ELR (cell line): ENCODE measurements at places on chromosomes 2 and 18.

GRCh38 chr2:203894262-203894661 is 26.7 kb downstream of the CTLA4 start:
- no peak for DNase-seq

GRCh38 chr2:190947141-190947540 is 66.5 kb downstream of the GLS start:
- DNase-seq, result peak; percentile 28

DNA sequence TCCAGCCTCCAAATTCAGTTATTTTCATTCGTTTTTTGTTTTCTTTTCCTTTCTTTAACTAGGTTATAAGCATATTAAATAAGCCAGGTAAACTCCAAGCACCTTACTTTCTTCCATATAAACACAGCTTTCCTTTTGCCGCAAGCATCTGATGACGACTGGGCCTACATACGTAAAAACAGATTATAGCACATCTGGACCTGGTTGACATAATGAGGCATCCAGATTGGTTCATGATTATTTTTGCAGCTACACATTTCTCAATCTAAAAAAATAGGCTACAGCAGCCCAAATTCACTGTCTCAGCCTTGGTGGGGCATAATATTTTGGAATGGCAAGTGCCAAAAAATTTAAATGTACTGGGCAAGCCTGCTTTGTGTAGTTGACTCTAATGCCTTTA is 7.7 kb downstream of the CYP1B1 start:
- DNase-seq, result no peak

DNA sequence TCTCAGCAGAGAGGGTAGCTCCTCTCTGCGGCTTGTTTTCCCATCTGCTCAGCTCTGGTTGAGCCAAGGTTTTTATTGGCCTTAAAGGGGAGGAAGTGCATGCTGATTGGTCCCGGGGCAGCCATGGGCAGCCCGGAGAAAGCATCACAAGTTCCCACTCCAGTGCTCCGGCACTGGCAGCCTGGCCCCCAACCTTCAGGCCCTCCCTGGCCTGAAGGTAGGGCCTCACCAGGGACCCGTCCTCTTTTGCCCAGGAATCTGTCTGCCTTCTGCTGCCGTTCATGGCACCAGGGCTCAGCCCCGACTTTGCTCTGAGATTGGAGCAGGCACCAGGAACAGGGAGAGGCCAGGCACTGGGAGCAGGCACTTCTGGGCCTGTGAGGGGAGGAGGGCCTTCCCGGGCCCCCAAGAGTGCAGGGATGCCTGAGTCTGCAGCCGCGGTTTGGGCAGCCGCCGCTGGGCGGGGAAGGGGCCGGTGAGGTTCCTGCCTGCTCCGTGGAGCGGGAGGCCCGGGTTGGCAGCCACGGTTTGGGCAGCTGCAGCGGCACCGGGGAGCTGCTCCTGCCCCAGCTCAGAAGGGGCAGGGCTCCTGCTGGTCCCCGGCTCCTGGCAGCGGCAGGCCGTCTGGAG is 17.5 kb upstream of the ILKAP start:
- no peak for DNase-seq

DNA sequence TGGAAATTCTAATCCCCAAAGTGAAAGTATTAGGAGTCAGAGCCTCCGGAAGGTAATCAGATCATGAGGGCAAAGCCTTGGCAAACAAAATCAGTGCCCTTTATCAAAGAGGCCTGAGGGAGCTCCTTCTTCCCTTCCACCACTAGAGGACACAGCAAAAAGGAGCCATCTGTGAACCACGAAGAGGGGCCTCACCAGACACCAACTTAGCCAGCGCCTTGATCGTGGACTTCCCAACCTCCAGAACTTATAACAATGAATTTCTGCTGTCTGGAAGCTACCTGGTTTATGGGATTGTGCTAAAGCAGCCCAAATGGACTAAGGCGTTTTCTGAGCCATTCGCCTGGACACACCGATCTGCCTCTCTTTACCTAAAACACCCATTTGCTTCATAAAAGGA is 133.1 kb downstream of the EIPR1 start:
- no peak for DNase-seq

- DNase-seq, result no peak
Measured at GRCh38 chr2:139271149-139271548, 491.0 kb upstream of the NXPH2 start.

GRCh38 chr18:54777118-54777791 is 51.0 kb upstream of the RAB27B start:
- no peak for DNase-seq

- DNase-seq, result no peak
Measured at GRCh38 chr2:2107141-2107540, 223.9 kb downstream of the MYT1L start.

- no peak for DNase-seq
Measured at GRCh38 chr2:20485612-20486388, 38.9 kb downstream of the RHOB start.

DNA sequence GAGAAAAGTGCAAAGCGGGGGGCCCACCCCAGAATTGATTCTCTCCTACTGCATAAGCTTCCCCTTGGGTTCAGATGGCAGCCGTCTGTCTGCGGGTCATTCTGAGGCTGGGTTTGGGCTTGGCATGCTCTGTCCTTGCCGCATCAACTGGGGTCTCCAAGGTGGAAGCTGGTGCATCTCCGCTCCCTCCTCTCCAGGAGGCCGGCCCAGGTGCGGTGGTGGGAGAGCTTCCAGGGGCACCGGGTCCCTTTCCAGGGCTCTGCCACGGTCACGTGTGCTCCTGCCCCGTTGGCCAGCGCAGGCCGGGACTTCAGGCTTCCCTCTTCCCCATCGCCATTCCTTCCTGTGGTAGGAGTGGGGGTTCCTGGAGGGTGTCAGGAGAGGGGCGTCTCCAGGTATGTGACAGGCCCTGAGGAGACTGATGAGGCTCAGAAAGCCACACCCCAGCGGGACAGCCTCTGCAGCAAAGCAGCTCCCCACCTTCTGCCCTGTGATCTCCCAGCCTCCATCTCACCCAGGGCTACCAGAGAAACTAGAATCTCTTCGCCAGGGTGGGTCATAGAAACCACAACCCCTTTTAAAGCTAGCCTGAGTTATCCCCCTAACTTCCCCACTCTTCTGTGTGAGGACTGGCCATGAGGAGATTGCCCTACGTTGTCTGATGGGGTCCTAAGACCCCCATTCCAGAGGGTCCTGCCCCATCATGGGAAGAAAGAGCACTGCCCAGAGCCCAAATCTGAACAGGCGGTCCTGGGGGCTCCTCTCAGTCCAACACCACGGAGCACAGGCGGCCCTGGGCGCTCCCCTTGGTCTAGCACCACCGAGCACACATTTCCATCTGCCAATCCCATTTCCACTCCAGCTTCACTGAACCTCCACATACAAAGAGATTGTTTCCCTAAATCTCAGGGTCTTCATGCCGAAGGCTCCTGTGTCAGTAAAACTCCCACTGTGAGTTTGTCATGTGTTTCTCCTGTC is 76.6 kb downstream of the SLC66A2 start:
- DNase-seq, result no peak

- DNase-seq, result no peak
Measured at GRCh38 chr18:26963292-26963691, 97.8 kb upstream of the AQP4 start.

DNA sequence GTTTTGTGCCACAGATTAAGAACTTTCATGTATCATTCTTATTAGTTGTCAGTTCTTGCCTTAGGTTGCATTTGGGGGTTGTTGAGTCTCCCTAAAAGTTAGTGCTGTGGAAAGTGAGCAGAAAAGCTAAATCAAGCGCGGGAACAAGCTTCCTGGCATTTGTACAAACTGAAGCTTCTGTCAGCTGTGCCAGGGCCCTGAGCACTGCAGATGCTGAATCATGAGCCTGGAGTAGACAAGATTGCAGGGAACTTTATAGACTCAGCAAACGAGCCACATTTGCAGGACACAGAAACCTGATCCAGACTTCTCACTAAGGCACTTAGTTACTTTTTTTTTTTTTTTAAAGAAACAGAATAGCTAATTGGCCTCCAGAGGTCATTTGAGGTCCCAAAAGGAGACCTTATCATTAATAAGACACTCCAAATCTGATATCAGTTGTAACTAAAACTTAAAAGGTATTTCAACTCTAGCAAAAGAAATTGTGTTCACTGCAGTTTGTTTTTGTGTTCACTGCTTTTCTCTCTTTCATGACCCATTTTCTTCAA is 88.7 kb downstream of the ADAM23 start:
- DNase-seq, result no peak

DNA sequence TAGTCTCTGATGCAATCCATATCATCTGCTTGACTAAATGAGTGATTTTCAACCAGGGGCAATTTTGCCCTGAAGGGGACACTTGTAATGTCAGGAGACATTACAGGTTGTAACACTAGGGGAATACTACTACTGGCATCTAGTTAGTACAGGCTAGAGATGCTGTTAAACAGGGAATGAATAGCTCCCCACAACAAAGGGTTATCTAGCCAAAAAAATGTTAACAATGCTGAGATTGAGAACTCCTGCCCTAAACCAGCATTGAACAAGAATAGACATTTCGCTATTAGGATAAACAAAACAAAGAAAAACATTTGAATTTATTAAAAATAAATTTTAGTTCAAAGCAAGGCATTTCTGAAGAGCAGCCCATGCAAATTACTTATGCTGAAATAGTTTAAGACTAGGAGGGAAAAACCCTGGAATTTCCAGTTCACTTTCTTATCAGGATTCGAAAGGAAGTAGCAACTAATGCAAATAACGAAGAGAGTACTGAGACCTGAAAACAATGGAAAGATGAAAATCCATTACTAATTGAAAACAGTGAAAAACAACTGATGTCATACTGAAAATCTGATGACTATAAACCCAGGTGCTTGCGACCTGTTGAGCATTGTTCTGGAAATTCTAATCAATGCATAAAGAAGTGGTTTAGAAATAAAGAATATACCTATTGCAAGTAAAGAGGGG is 53.1 kb downstream of the CAB39 start:
- DNase-seq, result no peak

GRCh38 chr2:63048367-63049171 is 2.1 kb upstream of the OTX1 start:
- DNase-seq, result no peak

DNA sequence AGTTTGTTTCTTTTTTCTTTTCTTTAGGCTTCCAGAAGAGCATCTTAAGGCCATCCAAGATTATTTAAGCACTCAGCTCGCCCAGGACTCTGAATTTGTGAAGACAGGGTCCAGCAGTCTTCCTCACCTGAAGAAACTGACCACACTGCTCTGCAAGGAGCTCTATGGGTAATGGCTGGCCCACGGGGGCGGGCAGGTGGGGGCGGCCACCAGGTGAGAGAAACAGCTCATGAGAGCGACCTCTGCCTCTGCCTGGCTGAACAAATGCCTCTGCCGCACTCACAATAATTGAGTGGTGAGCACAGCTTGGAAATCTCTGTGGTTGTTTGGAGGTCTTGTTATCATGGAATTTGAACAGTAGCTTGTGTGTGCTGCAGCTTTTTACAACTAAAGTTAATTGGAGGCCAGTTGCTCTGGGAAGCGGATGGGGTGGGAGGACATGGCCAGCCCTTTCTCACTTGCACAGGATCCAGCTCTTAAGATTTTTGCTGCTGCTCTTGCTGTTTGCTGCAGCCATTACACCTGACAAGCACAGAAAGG is 70.4 kb downstream of the INPP5D start:
- no peak for DNase-seq

GRCh38 chr2:53994818-53995808 is 24.3 kb upstream of the PSME4 start:
- no peak for DNase-seq

DNA sequence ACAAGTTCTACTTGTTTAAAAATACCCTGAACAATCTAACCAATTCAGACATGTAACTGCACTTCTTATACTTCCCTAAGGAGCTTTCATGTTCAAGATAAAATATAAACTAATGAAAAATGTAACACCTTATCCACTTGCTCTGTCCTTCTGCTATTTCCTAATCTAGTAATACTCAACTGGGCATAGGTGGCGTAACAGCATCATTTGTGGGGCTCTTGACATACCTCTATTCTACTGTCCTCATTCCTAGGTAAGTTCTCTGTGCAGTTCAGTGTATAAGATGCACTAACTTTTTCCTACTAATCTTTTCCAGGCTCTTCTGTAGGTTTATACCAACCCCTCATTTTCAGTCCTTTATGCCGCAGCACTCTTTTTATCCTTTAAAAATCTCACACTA is 36.7 kb downstream of the PRKD3 start:
- peak; percentile 22 for DNase-seq

- DNase-seq, result no peak
Measured at GRCh38 chr2:16645775-16646559, 19.7 kb downstream of the CYRIA start.

GRCh38 chr2:2993172-2993692 is 384.4 kb downstream of the EIPR1 start:
- DNase-seq, result no peak

DNA sequence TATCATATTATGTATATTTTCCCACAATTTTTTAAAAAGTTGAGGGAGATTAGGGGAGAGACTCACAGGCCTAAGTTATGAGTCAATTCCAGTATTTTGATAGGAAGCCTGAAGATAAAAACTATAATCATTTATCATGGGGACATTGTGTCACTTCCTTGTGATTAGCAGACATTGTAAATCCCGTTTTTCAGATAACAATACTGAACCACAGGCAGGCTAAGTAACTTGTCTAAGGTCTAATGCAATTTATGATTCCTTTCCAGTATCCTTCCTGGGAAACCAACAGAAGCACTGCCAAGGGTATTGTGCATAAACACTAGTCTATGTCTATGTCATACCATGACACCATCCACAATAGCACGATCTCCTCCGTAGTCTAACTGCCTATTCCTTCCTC is 235.2 kb upstream of the PIK3C3 start:
- DNase-seq, result no peak

GRCh38 chr2:224552771-224553170 is 32.4 kb downstream of the CUL3 start:
- DNase-seq, result no peak

GRCh38 chr18:8610459-8610851 is 1.2 kb downstream of the RAB12 start:
- DNase-seq, result peak; percentile 43

- DNase-seq, result no peak
Measured at GRCh38 chr2:221102896-221103688, 469.0 kb downstream of the EPHA4 start.

DNA sequence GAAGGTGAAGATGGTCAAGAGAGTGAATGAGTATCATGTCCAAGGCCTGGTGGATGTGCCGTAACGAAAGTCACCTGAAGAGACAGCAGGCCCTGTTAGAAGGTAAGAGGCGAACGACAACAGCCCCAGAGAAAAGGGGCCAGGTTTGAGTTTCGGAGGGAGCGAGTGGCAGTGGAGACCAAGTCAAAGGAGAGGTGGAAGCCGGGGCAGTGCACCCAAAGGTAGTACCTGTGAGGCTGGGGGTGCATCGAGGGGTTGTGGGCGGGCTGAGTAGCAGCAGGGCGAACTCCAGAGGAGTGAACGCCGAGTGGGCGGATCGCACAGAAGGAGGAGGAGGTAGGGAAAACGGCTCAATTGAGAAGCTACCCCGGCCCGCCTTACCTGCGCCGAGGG is 358 bp downstream of the USP37 start:
- no peak for DNase-seq

DNA sequence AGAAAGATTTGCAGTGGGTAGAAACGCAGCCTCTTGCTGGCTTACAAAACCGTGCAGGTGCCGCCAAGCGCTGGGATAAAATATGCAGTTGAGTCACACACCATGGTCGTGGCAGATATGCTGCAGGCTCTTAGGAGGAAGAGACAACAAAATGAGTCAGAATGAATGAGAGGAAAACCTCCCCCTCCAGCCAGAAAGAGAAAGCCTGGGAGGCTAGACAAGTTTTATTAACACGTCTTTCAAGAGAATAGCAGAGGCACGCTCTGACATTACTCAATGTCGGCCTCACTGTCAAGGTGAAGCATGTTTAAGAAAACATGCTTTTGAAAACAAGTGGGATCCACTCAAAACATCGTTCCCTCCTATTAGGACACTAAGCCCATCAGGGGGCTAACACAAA is 37.1 kb upstream of the ZCCHC2 start:
- peak; percentile 93 for DNase-seq

GRCh38 chr2:113755835-113756354 is 547 bp downstream of the SLC35F5 start:
- DNase-seq, result peak; percentile 58
